T-cell (primary cell): ENCODE measurements at places on chromosomes 2 and 18. TPM values are rescaled to one million over a fixed set of nuclear protein-coding genes. Genes with fewer than 3 reads are reported as not detected.

DNA sequence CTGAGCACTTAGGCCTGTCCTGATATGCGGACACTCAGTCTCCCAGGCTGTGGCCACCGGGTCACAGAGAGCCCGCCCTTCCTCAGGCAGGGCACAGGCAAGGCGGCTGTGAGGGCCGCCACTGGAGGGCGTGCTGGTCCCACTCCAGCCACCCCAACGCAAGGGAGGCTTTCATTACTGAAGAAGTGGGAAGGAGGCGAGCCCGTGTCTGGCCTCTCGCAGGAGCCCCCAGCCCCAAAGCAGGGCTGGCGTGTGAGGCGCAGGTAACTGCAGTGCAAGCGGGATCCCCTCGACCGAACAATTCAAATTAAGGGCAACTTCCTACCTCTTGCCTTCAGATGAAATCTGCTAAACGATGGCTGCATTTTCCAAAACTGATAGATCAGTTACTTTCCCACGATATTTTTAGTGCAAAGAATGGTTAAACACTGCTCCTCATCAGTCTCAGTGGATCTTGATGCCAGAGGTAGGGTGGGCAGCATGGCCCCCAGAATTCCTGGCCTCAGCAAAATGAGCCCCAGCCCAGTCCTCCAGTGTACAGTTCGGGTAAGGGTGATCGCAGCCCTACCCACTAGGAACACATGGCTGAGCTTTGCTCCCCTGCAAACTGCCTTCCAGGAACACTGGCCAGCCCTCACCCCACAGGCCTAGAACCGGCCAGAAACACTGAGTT is 97.2 kb downstream of the SEPTIN10 start:
- no peak for DNase-seq

GRCh38 chr2:3292416-3292815 is 85.2 kb downstream of the EIPR1 start:
- DNase-seq, result no peak

Gene DSG4
- not detected for total RNA-seq

Gene SPAG16
- total RNA-seq, result 7.4 TPM

Gene BCL2
- 123 TPM for total RNA-seq

Gene GPR39
- total RNA-seq, result not detected
